SK-N-SH (cell line): ENCODE measurements at places on chromosomes 5 and 9. TPM values are rescaled to one million over a fixed set of nuclear protein-coding genes. Genes with fewer than 3 reads are reported as not detected.

DNA sequence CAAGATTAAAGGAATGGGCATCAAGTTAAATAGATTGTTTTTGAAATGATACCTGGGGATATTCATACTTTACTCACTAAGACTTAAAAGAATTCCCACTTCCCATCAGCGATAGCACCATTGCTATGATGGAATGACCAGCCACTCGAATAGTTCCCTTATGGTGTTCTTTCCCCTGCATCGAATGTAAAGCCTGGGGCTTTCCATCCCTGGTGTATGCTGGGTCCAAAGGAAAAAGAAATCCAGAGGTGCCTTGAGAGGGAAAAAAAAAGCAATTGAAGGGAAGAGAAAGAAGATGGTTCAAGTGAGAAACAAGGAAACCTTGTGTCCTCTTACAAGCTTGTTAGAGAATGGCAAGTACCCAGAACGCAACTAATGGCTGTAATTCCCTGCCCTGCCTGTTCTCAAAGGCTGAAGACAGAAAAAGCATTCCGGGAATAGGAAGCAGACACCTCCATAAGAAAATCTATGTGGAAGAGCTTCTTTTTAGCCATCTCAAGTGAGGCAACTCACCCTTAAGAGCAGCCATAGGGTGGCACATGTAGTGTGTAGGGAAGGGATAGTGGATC lies 351.1 kb upstream of the DAB2 start:
- DNase-seq, result no peak

- peak; percentile 52 for DNase-seq
Measured at GRCh38 chr9:71446473-71447411, 321.6 kb downstream of the CEMIP2 start.

DNA sequence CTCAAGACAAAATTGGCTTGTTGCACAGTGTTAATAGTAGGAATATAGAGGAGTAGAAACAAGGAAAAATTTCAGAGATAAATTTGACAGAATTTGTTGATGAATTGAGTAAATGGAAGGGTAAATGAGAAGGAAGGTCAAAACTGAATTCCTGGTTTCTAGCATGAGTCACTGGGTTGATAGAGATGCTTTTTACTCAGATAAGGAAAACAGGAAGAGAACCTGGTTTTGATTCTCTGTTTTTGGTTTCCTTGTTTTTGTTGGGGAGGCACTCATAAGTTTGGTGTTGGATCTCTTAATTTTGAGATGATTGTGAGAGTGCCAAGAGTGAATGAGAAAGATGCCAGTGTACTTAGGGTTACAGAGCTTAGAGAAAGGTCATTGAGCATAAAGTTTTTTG lies 7.1 kb downstream of the LRRC70 start:
- no peak for DNase-seq

- peak; percentile 47 for DNase-seq
Measured at GRCh38 chr5:55407059-55407684, 99.4 kb downstream of the MTREX start.

AQP3 gene
- polyA plus RNA-seq, result 0.52 and 0.64 TPM in 2 replicates

DNA sequence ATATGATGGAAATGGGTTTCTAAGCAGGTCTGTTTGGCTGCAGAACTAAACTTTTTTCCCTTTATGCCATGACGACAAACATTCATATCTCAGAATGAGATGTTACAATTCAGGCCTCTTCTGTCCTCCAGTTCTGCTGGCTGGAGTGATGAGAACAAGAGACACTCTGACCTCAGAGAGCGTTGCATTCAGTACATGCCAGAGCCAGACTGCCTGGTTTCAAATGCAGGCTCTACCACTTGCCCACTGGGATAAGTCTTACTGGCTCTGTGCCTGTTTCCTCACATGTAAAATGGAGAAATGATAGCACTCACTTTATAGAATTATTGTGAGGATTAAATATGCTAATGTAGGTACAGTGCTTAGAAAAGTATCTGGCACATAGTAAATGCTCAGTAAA lies 24.8 kb upstream of the TOMM5 start:
- no peak for DNase-seq

GRCh38 chr9:87959916-87960581 lies 14.3 kb downstream of the CDK20 start:
- DNase-seq, result no peak

LRSAM1 gene
- polyA plus RNA-seq, result 5.5 and 8.0 TPM in 2 replicates

GRCh38 chr5:96001262-96001661 lies 39.6 kb upstream of the ELL2 start:
- no peak for DNase-seq

CD74 gene
- 0.15 and 0.26 TPM in 2 replicates for polyA plus RNA-seq
